Activated T-cell treated with anti-CD3 and anti-CD28 coated beads, Interleukin-2, amount 50 U/mL, for 1 hour (primary cell): ENCODE measurements at places on chromosomes 12 and 14.
A peak's percentile ranks its signal among the peaks of the same experiment; 100 is the strongest.

DNA sequence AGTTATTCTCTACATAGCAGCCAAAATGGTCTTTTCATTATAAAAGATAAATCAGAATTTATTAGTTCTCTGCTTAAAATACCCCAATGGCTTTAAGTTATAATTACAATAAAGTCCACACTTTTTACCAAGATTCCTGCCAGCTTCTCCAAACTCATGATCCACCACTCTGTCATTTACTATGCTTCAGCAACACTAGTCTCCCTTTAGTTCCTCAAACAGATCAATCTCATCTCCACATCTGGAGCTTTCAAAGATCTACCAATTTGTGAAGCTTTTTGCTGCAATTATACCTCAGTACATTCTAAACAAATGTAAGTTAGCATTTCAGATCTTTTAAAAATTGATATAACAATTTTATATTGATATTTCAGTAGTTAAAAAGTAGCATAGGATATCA is 24.9 kb downstream of the CATSPERB start:
- DNase-seq = no peak

DNA sequence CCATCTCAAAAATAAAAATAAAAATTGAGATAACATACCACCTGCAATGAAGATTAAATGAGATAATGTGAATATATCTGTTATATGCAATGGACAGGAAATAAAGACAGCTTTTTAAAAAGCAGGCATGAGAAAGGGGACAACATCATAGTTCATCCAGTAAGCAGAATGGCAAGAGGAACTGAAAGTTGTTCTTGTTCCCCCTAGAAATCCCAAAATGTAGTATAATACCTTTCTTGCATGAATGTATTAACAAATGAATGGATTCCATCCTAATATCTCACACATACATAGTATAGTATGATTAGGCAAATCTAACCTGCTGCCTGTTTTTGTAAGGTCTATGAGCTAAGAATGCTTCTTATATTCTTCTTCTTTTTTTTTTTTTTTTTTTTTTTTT is 31.4 kb downstream of the FGD6 start:
- DNase-seq = no peak

- no peak for DNase-seq
These were observed 178.8 kb downstream of the DACT1 start for GRCh38 chr14:58816416-58817115.

GRCh38 chr14:73887694-73888459 is 1.2 kb downstream of the ZNF410 start:
- no peak for DNase-seq

DNA sequence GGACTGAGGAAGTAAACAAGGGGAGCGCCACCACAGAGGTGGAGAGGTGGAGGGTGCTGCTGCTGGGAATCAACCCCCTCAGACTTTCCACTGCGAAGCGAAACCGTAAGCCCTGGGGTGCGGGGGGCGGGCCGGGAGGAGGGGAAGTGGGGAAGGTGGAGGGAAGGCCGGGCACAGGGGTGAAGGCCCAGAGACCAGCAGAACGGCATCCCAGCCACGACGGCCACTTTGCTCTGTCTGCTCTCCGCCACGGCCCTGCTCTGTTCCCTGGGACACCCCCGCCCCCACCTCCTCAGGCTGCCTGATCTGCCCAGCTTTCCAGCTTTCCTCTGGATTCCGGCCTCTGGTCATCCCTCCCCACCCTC is at the start of gene LAG3:
Gene LAG3 (plus strand): TSS at position 190 of the 365 bp plus-strand sequence. CDS start 333 bp downstream, outside the sequence.
- DNase-seq = peak; percentile 55

GRCh38 chr14:54332490-54332889 is 64.3 kb upstream of the CDKN3 start:
- DNase-seq = no peak

- DNase-seq = no peak
These were observed 94.8 kb downstream of the SLC24A4 start for GRCh38 chr14:92417759-92418158.

- DNase-seq = no peak
These were observed 1012.0 kb downstream of the FLRT2 start for GRCh38 chr14:86541972-86542371.

GRCh38 chr14:21191261-21191808 is 35.5 kb upstream of the OR5AU1 start:
- DNase-seq = no peak

GRCh38 chr14:49692811-49693734 is at the start of gene KLHDC1:
Gene KLHDC1 (plus strand): TSS chr14:49693120. CDS start chr14:49693195, 75 bp downstream.
- peak; percentile 83 for DNase-seq

GRCh38 chr12:96136161-96136560 is 58.0 kb upstream of the ELK3 start:
- no peak for DNase-seq

- DNase-seq = no peak
These were observed 74.9 kb upstream of the CPM start for GRCh38 chr12:69007855-69008351.

- DNase-seq = no peak
These were observed 189.5 kb upstream of the PLEKHG7 start for GRCh38 chr12:92513231-92513730.

GRCh38 chr12:575948-576614 is 87.2 kb downstream of the NINJ2 start:
- DNase-seq = peak; percentile 91

GRCh38 chr14:62280366-62280765 is 518.1 kb downstream of the SNAPC1 start:
- DNase-seq = no peak

DNA sequence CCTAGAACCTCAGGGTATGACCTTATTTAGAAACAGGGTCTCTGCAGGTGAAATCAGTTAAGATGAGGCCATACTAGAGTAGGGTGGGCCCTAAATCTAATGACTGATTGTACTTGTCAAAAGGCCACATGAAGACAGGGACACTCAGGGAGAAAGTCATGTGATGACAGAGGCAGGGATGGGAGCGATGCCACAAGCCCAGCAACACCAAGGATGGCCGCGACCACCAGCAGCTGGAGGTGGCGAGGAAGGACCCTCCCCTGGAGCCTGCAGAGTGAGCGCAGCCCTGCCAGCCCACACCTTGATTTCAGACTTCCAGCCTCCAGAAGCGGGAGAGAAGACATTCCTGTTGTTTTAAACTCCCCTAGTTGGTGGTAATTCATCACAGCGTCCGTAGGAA is 199.9 kb downstream of the PHETA1 start:
- no peak for DNase-seq

DNA sequence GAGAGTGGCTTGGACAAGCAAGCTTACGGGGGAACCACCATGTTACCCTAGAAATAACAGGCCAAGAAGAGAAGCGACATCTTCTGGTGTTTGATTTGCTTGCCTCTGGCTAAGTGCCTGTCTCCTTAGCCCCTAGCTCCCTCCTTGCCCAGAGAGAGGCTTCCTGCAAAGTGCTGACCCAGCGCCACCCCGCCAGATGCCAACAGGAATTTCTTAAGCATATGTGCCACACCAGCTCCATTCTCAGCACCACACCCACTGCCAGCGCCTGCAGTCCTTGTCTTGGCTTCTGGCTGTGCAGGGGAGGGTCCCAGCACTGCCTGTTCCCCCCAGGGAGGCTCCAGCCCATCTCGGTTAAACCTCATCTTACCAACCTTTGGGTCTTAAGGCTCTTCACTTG is 74.2 kb upstream of the NCOR2 start:
- no peak for DNase-seq

DNA sequence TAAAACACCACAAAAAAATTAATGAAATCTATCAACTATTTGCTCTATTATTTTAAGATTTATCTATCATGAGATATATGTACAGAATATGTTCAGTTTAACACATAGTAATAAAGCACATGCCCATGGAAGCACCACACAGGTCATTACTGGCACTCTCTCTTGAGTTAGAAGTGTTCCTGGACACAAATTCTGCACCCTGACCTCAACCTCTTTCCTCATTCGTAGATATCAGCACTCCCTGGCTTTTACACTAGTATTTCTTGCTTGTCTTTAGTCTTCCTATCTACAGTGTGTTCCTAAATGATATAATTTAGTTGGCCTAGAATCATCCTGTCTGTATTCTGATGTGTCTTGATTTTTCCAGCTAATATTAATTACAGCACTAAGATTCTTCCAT is 321.0 kb upstream of the SOX5 start:
- no peak for DNase-seq

DNA sequence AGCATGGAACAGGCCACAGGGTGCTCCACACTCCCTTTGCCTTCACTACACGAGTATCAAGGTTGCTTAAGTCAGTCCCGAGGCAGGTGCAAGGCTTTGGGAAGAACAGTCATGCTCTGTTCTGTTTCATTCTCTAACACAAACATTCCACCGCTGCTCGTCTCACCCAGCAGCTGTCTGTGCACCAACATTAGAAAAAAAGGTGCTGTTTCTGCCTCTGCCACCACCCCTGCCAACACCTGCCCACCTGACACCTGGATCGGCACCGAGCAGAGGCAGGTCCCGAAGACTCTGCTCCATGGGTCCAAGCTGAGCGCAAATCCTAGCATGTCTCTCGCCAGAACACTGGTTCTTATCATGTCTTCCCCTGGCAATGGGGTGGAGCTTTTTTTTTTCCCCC is 347.7 kb downstream of the TMEM132D start:
- no peak for DNase-seq

- DNase-seq = no peak
These were observed 162.5 kb downstream of the C12orf50 start for GRCh38 chr12:87866578-87867292.

GRCh38 chr14:77603654-77604255 is 12.7 kb downstream of the SPTLC2 start:
- DNase-seq = no peak

GRCh38 chr14:55500219-55500701 is 59.8 kb upstream of the TBPL2 start:
- DNase-seq = no peak

- DNase-seq = no peak
These were observed 4.1 kb downstream of the EVL start for GRCh38 chr14:100069161-100069800.

DNA sequence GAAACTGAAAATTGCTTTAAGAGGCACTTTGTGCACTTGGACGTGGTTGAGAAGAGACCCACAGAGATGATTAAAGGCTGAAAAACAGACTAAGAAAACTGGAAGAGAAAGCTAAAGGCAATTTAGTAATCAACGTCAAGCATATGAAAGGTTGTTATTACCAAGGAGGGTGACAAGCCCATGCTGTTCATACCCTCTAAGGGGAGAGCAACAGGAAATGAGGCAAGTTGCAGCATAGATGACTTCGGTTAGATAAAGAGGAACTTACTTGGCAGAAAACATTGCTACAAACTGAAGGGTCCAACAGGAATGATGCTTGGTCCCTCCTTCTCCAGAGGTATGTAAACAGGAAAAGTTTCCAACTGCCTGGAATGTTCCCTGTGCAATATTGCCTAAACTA is 107.8 kb downstream of the DUSP6 start:
- no peak for DNase-seq

DNA sequence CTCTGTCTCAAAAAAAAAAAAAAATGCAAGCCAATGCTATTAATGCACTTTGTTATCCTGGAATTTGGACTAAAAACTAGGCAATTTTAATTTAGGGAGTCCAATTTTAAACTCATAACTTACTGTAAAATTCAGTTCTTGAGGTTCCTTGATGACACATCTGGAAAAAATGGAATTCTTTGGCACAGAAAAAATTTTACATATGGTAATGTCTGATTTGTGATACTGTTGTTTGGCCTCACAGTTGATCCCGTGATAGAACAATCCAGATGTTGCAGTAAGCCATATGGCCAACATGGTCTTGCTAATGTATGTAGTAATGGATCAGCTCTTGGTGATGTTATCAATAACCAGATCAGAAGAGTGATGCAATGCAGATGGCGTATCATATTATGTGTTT is 1089.8 kb downstream of the FLRT2 start:
- DNase-seq = no peak

GRCh38 chr12:107355004-107355565 is 261.7 kb upstream of the CRY1 start:
- no peak for DNase-seq

- no peak for DNase-seq
These were observed 5.6 kb upstream of the SYNJ2BP start for GRCh38 chr14:70422538-70422937.

- no peak for DNase-seq
These were observed 53.4 kb downstream of the OSBPL8 start for GRCh38 chr12:76506149-76506548.

- DNase-seq = no peak
These were observed 54.8 kb downstream of the GOLGA5 start for GRCh38 chr14:92848887-92849286.
